B cell (primary cell): ENCODE measurements at places on chromosomes 7 and 10.

GRCh38 chr10:31011665-31012022 lies 20.0 kb downstream of the ZNF438 start:
- no peaks in the 10 kb centered on the region for H3K4me1 ChIP-seq
- H3K27me3 ChIP-seq: no peaks in the 10 kb centered on the region
- no peak overlapping the region for H3K4me3 ChIP-seq
- no peaks in the 10 kb centered on the region for H3K36me3 ChIP-seq
- no peak overlapping the region for H3K27ac ChIP-seq
- no peak for DNase-seq

- H3K27me3 ChIP-seq: no peaks in the 10 kb centered on the region
- H3K4me1 ChIP-seq: peaks cover 5% of the 10 kb centered on the region
Measured at GRCh38 chr7:92057375-92057774, 76.9 kb downstream of the CYP51A1 start.

GRCh38 chr7:1123715-1124114 lies 35.8 kb downstream of the GPER1 start:
- H3K4me1 ChIP-seq: peaks cover 10% of the 10 kb centered on the region
- DNase-seq: no peak
- no peak overlapping the region for H3K4me3 ChIP-seq
- no peaks in the 10 kb centered on the region for H3K36me3 ChIP-seq

GRCh38 chr10:31896968-31897384 lies 31.7 kb downstream of the ARHGAP12 start:
- no peak overlapping the region for H3K27ac ChIP-seq
- H3K27me3 ChIP-seq: no peaks in the 10 kb centered on the region
- H3K4me3 ChIP-seq: no peak overlapping the region
- H3K4me1 ChIP-seq: peaks cover 5% of the 10 kb centered on the region
- no peak for DNase-seq

DNA sequence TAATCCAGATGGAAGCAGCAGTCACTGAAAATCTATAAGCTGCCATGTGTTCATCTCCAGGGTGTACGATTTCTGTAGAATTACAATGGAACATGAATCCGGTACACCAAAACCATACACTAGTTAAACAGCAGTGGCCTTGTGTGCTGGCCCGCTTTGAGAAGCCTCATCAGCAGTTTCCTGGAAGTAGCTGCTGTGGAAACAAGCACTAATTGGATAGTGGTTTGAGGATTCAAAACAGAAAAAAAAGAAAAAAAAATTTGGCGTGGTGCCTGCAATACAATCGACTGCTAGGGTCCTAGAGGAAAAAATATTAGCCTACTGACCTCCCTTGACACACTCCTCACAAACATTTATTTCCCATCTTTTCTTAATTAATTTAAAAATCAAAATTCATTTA lies 545.9 kb downstream of the SORCS1 start:
- no peak overlapping the region for H3K27ac ChIP-seq
- no peak for DNase-seq
- H3K27me3 ChIP-seq: no peaks in the 10 kb centered on the region
- no peaks in the 10 kb centered on the region for H3K4me1 ChIP-seq

GRCh38 chr10:43584051-43584450 lies 9.6 kb upstream of the ZNF239 start:
- no peak overlapping the region for H3K27ac ChIP-seq
- H3K4me1 ChIP-seq: no peaks in the 10 kb centered on the region
- no peak for DNase-seq
- no peak overlapping the region for H3K4me3 ChIP-seq
- no peaks in the 10 kb centered on the region for H3K36me3 ChIP-seq
